Hair follicular keratinocyte (primary cell): ENCODE measurements at places on chromosomes 5 and 9. TPM values are rescaled to one million over a fixed set of nuclear protein-coding genes. Genes with fewer than 3 reads are reported as not detected.

Gene PTGDS
- not detected in 2 replicates for total RNA-seq

Gene STC2
- total RNA-seq, result 63.4 and 110 TPM in 2 replicates

Gene SLC6A3
- total RNA-seq, result not detected in 2 replicates

Gene MARCHF3
- total RNA-seq, result 1.5 and 2.1 TPM in 2 replicates

Gene PIP5K1B
- total RNA-seq, result not detected in 2 replicates

Gene MZB1
- total RNA-seq, result 0.16 TPM in 1 of 2 replicates, not detected in the other

Gene COX7C
- 479 and 518 TPM in 2 replicates for total RNA-seq

Gene BRD3
- total RNA-seq, result 6.6 and 7.3 TPM in 2 replicates

Gene CARTPT
- not detected in 2 replicates for total RNA-seq

Gene RXRA
- 35.8 and 41.9 TPM in 2 replicates for total RNA-seq

Gene FAM200C
- 0.86 and 1.6 TPM in 2 replicates for total RNA-seq

Gene F12
- total RNA-seq, result 7.5 and 8.3 TPM in 2 replicates

Gene DEPDC1B
- 13.4 and 31.8 TPM in 2 replicates for total RNA-seq

Gene ROR2
- not detected in 2 replicates for total RNA-seq

Gene SLC34A3
- total RNA-seq, result not detected in 2 replicates

Gene FEM1C
- total RNA-seq, result 5.8 and 6.3 TPM in 2 replicates

Gene PDCD1LG2
- total RNA-seq, result 10.8 and 13.5 TPM in 2 replicates

Gene PPP3R2
- total RNA-seq, result not detected in 2 replicates

Gene TAF11L14
- total RNA-seq, result not detected in 2 replicates

Gene PRLR
- not detected in 2 replicates for total RNA-seq

Gene IFNA2
- not detected in 2 replicates for total RNA-seq

Gene MARCOL
- total RNA-seq, result not detected in 2 replicates

Gene PCDHA13
- not detected in 2 replicates for total RNA-seq
